ENCODE measurements at places on chromosomes 1 and 21. TPM values are rescaled to one million over a fixed set of nuclear protein-coding genes. Genes with fewer than 3 reads are reported as not detected.

The HTR6 gene
- not detected for total RNA-seq

The MECR gene
- total RNA-seq, result 17.3 TPM

The TFF3 gene
- total RNA-seq, result not detected

The NR1I3 gene
- not detected for total RNA-seq

The ASPM gene
- total RNA-seq, result 12.6 TPM

The SEC16B gene
- 0.66 TPM for total RNA-seq

The AMY1A gene
- not detected for total RNA-seq

The LRRC8C gene
- 15.9 TPM for total RNA-seq

The KRTAP11-1 gene
- total RNA-seq, result not detected

The REN gene
- total RNA-seq, result not detected

The CYP4A22 gene
- total RNA-seq, result not detected

The CIART gene
- 0.54 TPM for total RNA-seq

The GABRD gene
- not detected for total RNA-seq

The PCAT6 gene
- not detected for total RNA-seq
